ENCODE measurements at places on chromosomes 5 and 9.
A peak's percentile ranks its signal among the peaks of the same experiment; 100 is the strongest.

DNA sequence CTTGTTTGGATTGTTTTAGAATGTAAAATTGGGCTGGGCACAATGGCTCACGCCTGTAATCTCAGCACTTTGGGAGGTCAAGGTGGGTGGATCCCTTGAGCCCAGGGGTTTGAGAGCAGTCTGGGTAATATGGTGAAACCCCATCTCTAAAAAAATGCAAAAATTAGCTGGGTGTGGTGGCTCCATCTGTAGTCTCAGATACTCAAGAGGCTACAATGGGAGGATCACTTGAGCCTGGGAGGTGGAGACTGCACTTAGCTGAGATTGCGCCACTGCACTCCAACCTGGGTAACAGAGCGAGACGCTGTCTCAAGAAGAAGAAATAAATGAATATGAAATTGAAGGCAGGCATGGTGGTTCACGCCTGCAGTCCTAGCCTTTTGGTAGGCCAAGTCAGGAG is 21.3 kb downstream of the MAML1 start:
- DNase-seq = no peak

DNA sequence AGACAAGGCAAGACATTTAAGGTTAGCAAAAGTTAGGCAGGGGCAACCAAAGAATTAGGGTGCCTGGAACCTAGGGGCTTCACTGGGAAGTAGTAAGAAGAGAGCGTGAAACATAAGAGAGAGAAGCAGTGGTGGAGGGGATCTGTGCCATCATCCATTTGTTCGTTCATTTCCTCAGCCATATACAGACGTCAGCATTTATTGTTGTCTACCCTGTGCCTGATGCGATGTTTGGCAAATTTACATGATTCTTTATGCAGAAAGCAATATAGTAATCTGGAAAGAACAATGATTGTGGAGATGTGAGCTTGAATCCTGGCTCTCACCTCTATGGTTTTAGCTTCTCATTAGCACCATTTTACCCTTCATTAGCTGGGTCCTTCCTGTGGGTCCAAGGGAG is 477.5 kb upstream of the MPDZ start:
- no peak for DNase-seq

DNA sequence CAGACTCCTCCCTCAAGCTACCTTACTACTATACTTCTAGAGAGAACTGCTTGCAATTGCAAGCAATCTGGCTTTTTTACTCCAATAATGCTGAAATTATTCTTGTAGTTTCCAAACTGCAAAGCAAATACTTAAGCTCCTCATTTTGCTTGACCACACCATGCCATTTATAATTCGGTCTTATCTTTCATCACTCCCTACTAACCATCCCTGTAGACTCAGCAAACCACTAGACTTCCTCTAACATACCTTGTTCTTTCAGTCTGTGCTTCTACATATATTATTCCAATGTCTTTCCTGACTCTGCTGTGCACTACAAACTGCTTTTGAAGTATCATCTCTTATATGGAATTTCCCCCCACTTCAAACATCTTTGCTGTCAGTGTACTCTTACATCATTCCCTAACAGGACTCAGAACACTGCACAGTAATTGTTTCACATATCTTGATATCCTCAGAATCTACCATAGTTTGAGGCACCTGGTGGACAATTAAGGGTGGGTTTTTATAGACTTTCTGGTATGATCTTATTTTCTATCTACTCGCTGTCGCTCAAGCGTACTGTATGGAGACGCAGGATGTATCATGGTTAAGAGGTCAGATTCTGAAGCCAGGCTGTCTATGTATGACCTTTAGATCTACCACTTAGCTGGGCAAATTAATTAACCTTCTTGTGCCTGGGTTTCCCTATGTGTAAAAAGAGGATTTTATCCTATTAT is 2.8 kb downstream of the IL6ST start:
- no peak for DNase-seq

GRCh38 chr5:155406815-155407214 is 393.3 kb downstream of the KIF4B start:
- DNase-seq = no peak

DNA sequence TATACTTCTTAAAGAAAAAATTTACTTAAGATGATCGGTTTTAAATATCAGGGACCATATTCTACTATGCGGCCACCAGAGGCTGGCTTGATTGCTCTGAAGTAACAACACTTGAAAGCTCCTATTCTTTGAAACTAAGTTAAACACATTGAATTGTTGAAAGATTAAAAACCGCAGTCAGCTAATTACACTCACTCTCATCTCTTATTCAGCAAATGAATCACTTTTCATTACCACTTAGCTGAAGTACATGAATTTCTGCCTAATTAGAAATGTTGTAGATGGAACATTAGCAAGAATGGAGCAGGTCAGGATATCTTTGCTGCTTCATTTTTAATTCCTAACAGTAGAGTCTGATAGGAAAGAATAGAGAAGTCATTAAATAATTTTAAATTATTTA is 42.3 kb downstream of the LSM11 start:
- no peak for DNase-seq

DNA sequence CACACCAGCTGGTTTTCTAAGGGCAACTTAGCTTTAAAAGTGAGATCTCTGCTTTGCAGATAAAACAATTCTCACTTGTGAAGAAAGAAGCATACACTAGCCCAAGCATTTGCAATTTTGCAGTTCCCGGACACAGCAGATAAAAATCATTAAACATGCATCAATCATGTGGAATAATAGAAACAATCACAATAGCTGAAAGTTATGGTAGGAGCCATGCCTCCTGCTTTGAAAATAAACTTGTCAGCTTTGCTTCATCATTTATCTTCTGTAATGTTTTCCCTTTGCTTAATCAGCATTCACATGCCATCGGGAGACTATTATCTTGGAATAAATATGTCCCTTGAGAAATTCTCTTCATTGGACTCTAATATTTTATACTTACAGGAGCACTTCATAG is 60.3 kb upstream of the DAB2 start:
- no peak for DNase-seq

DNA sequence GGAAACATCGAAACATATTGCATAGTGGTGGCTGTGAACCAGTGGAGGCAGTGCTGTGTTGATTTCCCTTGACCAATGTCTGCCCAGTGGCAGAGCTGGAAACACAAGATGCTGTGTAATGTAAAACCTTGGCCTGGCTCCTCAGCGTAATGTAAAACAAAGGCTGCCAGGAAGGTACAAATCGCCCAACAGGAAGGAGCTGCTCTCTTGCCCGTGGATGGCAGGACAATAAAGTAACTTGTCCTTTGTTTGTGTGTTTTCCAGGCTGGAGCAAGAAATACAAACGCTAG is 143.4 kb downstream of the PALM2AKAP2 start:
- no peak for DNase-seq

DNA sequence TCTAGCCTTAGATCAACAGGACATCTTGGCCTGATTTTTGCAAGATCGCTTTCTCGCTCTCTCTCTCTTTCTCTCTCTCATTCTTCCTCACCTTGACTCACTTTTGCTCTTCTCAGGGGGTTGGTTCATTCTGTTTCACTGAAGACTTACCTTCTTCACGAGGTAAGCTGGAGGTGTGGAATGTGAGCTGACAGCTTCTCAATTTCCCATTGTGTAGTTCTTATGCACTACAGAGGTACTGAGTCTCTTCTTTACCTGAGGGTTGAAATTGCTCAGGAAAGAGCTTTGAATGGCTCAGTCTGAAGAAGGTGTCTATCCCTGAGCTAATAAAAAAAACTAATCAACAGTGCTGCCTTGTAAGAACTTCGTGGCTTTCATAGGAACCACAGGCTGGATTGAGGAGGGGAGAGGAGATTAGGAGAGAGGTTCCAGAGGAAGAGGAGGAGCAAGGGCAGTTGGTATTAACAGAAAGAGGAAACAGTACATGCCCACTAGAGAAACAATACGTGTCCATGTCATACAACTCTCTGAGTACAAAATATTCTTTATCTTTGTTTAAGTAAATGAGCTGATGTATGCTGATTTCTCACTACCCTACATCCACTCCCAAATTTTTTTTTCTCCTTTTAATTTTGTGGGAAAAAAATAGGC is 192.2 kb downstream of the TMEM167A start:
- DNase-seq = no peak

- DNase-seq = no peak
Measured at GRCh38 chr5:95746194-95746593, 15.1 kb downstream of the RHOBTB3 start.

DNA sequence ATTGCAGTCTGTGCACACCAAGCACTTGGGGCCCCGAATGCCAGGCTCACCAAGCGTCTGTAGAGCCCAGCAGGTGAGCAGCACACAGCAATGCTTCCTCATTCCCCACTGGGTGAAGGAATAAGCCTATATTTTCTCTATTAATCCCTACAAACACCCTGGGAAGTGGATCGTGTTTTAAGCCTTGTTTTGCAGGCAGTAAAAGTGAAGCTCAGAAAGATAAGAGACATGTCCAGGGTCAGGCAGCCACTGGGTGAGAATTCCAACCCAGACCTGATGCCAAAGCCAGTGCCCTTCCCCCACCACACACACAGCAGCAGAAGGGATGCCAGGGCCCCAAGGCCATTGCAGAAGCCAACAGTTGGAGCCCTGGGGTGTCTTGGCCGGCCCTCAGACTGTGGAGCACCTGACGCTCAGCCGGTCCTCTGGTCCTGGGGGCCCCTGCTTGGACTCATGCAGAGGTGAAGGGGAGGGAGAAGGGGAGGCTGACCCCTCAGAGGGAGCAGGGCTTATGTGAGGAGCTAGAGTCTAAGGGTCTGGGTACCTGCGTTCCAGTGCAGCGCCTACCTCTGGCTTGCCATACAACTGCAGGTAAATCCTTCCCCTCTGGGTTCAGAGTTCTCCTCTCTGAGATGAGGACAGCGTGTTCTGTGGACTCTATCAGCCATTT is 26.3 kb upstream of the SYNPO start:
- no peak for DNase-seq

DNA sequence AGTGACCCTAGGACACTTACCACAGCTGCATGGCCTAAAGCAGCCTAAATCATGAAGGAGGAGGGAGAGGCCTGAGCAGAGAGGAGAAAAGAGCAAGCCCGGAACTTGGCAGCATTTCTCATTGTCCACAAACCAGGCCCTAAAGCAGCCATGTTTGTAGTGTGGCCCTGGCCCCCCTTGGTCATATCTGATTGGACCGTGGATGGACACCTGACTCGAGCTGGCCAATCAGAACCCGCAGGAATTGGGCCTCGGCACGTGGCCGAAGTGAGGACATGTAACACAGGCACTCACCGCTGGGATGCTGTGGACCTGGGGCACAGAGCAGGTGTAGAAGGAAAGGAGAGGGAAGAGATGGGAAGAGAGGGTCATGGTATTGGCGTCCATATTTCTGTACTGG is 56.9 kb downstream of the ASS1 start:
- no peak for DNase-seq

GRCh38 chr5:126808521-126808988 is 31.6 kb downstream of the LMNB1 start:
- DNase-seq = no peak

DNA sequence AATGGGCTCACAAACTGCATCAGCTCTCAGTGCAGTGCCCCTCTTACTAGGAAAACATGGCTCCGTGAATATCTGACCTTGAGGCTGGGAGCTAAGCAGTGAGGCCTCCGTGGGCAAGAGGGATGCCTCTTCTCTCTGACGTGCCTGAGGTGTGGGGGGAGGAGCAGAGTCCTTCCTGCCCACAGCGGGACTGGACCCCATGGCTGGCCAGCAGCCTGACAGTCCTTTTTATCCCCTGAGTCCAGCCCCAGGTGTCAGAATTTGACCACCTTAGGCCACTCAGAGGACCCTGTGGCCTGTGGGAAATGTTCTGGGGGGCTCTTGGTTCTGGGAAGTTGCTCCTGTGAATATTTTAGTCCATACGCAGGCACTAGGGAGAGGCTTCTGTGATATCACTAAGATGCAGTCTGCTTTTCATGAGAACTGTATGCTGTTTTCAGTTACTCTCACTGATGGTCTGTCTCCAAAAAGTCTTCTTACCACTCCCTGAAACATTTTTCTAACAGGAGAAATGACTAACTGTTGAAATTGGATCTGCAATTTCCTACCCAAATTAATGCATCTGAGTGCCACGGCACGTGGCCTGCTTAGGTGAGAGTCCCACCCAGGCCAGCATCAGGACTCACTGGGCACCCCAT is 23.4 kb downstream of the ANGPTL2 start:
- no peak for DNase-seq

DNA sequence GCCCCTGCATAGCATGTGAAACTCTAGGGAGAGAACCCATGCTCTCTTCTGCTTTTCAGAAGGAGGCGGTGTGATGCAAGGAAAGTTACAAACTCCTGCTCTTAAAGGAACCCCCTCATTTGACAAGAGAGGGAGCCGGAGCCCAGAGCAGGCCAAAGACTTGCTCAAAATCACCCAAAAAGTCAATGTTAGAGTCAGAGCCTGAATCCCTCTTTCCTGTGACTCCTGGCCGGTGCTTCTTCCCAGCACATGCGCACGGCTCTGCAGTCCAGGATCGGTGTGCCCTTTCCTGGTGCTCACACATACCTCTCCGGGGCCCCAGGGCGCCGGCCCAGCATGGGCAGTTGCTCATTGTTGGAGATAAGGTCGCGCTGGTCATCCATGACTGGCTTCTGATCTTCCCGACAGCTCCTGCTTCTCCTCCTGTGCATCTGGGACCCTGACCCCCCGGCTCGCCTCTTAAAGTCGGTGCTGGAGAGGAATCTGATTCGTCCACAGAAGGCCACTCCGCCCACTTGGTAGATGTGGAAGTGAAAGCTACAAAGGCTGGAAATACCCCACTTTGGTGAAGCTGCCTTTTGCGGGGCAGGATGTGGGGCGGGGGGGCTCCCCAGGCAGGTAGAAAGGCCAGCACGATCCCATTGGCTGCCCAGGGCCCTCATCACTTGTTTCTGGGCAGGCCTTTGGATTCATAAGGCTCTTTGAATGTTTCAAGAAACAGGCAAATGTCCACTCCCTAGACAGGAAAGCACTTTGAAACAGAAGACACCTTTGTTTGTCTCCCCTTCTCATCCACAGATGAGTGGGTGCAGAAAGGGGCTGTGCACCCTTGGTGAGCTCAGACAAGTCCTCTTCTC is at the start of gene CD74:
Gene CD74, minus strand, starts transcription at position 592 of the 857 bp plus-strand sequence. Its CDS starts 161 bp downstream, at position 431.
- peak; percentile 83 for DNase-seq

DNA sequence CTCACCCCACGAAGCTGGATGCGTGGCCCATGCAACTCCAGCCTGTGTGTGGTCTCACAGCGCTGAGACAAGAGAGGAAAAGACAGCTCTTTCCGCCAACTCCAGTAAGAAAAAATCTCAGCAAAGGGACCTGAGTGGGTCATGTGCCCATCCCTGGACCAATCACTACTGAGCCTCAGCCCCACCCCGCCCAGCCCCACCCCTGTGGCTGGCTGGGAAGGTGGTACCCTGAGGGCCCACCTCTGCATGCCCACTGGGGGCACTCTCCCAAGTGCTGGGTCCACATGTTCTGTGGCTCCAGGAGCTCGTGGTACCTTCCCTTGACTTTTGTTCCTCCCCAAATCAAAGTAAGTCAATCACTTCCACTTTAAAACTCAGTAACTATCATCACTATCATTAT is 105.1 kb upstream of the SMIM23 start:
- no peak for DNase-seq

DNA sequence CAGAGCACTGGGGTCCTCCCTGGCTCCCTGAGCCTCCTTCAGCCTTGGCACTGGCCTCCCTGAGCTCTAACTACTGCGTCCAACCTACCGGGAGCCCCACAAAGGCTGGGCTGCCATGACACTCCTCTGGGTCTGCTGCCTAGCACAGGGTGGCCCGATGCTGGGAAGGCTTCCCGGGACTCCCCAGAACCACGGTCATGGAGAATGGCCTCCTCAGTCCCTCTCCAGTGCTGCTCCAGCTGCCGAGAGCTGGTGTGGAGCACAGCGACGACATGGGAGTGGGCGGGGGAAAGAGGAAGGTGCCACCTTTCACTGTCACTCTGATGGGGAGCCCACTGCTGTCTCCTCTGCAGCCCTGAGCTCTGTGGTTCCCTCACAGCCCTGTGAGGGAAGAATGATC is 61.5 kb upstream of the RNF130 start:
- DNase-seq = no peak

- no peak for DNase-seq
Measured at GRCh38 chr9:94081435-94081834, 2.8 kb upstream of the PTPDC1 start.

Data from stimulated activated CD8-positive, alpha-beta memory T cell treated with anti-CD3 and anti-CD28 coated beads, Interleukin-7, amount 100 ng/mL, for 48 hours (primary cell).